NCI-H1930 (cell line): ENCODE measurements at places on chromosomes 12 and 14.

GRCh38 chr14:39860596-39861228 is 428.5 kb upstream of the FBXO33 start:
- DNase-seq: no peak

GRCh38 chr14:91303091-91303923 is 58.8 kb upstream of the GPR68 start:
- no peak for DNase-seq

- no peak for DNase-seq
Observed at GRCh38 chr12:38163442-38163801, 153.2 kb upstream of the ALG10B start.

GRCh38 chr12:82517027-82517426 is 158.7 kb downstream of the METTL25 start:
- DNase-seq: no peak

DNA sequence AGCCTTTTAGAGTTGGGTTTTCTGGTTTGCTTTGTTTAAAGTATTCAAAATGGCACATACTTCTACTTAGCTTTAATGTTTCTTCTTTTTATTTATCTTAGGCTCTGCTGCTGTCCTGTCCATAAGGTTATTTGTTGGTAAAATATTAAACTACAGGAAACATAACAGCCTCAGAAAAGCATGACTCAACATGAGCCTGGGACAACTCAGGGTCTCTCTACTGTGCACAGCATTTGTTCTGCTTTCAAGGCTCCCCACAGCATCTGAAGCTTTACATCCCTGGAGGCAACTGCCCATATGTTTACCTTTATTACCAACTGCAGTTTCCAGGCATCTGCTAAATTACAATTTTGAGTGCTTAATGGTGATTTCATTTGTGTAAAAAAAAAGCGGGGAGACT is 954.2 kb upstream of the FBXO33 start:
- no peak for DNase-seq

GRCh38 chr14:87638196-87638595 is 354.8 kb downstream of the GALC start:
- DNase-seq: no peak

DNA sequence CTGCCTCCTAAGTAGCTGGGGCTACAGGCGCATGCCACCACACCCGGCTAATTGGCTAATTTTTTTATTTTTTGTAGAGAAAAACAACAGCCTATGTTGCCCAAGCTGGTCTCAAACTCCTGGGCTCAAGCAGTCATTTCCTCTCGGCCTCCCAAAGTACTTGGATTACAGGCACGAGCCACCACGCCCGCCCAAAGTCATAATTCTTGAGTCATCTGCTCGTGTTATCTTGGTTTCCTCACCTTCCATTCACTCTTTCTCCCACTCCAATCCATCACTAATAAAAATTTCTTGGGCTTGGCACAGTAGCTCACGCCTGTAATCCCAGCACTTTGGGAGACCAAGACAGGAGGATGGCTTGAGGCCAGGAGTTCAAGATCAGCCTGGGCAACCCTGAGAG is 32.0 kb downstream of the ITGA7 start:
- DNase-seq: no peak

- DNase-seq: no peak
Observed at GRCh38 chr12:92259696-92260251, 114.1 kb upstream of the BTG1 start.
